ENCODE measurements at places on chromosomes 5 and 9. TPM values are rescaled to one million over a fixed set of nuclear protein-coding genes. Genes with fewer than 3 reads are reported as not detected.

Gene PCDHB8
- total RNA-seq, result 19.8 TPM

Gene KIF20A
- 8.7 TPM for total RNA-seq

Gene MEGF10
- 0.69 TPM for total RNA-seq

Gene RMRP
- total RNA-seq, result 35,708 TPM

Gene KCNN2
- 2.3 TPM for total RNA-seq

All from glutamatergic neuron (in vitro differentiated cells).